ENCODE measurements at places on chromosomes 11 and 22.

DNA sequence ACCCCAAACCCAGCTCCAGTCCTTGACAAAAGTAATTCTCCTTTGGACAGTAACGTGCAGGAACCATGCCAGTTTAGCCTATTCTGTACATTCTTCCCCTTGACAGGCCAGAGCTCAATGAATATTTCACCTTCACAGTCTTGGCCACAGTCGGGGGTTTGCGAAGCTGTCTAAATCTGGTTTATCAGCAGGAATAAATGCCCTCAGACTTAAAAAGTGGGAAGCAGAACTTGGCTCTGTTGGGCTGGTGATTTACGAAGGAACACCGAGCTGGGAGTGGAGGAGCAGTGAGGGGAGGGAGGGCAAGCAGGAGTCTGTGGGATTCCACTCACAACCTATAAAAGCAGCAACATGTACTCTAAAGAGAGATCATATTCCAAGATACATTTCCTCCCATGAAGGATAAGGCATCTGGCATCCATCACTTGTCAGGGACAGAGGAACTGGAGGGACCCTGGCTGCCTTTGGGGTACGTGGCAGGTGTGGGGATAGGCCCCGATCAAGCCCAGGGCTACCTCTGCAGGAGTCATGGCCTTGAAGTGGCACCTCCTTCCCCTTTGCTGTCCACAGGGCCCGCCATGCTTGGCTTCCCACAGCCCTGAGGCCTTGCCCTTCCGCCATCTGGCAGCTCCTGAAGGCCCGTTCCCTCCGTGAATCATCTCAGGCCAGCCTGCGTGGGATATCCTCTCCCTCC is 154.3 kb downstream of the ADAMTS15 start:
- no peak for DNase-seq

DNA sequence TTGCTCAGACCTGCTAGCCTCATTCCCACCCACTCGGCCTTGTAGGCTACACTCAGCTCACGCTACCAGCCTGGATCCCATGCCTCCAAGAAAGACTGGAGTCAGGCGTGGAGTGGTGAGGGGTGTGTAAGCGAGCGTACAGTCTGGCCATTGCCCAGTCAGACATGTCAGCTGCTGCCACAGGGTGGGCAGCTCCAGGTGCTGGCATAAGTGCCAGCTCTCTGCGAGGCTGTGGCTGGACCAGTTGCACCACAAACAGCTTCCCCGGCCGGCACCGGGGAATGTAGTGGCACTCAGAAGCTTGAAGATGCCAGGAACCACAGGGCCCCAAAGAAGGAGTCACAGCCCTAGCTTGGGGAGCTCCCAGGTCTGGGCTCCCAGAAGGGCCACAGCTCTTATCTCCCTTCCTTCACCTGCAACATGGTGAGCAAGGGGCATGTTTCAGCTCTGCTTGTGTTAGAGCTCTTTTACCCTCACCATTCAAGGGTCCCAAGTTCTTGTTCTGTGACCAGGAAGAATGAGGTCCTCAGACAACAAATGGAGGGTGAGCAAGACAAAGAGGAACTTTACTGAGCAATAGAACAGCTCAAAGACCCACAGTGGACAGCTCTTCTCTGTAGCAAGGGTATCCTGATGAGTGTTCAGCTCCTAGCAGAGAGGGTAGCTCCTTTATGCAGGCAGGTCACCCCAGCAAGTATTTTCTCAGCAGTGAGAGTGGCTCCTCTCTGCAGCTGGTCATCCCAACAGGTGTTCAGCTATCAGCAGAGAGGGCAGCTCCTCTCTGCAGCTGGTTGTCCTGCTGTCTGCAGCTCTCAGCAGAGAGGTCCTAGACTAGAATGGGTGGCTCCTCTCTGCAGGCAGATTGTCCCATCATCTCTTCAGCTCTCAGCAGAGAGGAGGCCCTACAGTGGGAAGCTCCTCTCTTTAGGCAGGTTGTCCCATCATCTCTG is 6.0 kb downstream of the SBF2 start:
- DNase-seq, result no peak

- DNase-seq, result no peak
Measured at GRCh38 chr11:75814363-75814676, 690 bp upstream of the UVRAG start.

- DNase-seq, result peak; percentile 46
Measured at GRCh38 chr11:94511932-94512781, at the start of gene C11orf97. TSS of gene C11orf97 (plus strand) at chr11:94512461. CDS start at chr11:94512529, 68 bp downstream.
